ENCODE measurements at places on chromosomes 3 and 15. TPM values are rescaled to one million over a fixed set of nuclear protein-coding genes. Genes with fewer than 3 reads are reported as not detected.

DNA sequence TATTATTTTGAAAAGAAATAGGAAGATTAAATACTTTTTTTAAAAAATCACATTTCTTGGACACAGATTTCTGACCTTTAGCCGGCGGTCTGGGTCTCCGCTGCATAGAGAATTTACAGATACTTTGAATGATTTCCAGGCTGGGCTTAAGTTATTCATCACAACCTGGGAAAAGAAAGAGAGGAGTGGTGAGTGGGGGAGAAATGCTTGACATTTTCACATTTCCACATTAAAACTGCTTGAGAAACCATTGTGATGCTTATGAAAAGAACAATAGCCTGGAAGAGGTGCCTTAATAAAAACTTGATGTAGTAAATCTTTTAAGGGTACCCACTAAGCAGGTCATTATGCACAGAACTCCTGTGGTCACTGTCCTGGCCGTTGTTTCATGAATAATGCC is 166.8 kb upstream of the MRPL3 start:
- no peaks in the 10 kb centered on the region for H3K4me1 ChIP-seq
- no peak overlapping the region for H3K4me3 ChIP-seq
- H3K27me3 ChIP-seq = no peaks in the 10 kb centered on the region
- H3K27ac ChIP-seq = no peak overlapping the region
- no peaks in the 10 kb centered on the region for H3K36me3 ChIP-seq

- no peaks in the 10 kb centered on the region for H3K36me3 ChIP-seq
- H3K27me3 ChIP-seq = no peaks in the 10 kb centered on the region
- H3K27ac ChIP-seq = no peak overlapping the region
- DNase-seq = no peak
Measured at GRCh38 chr3:35565048-35565447, 74.3 kb upstream of the ARPP21 start.

- H3K4me3 ChIP-seq = no peak overlapping the region
- no peak overlapping the region for H3K27ac ChIP-seq
- no peaks in the 10 kb centered on the region for H3K36me3 ChIP-seq
Measured at GRCh38 chr3:72969766-72970165, 26.8 kb upstream of the PPP4R2 start.

GRCh38 chr3:9021271-9022009 is 58.2 kb upstream of the RAD18 start:
- no peaks in the 10 kb centered on the region for H3K36me3 ChIP-seq
- no peak overlapping the region for H3K27ac ChIP-seq
- no peak for DNase-seq
- H3K4me1 ChIP-seq = peaks cover 11% of the 10 kb centered on the region
- H3K4me3 ChIP-seq = no peak overlapping the region
- H3K27me3 ChIP-seq = no peaks in the 10 kb centered on the region

DNA sequence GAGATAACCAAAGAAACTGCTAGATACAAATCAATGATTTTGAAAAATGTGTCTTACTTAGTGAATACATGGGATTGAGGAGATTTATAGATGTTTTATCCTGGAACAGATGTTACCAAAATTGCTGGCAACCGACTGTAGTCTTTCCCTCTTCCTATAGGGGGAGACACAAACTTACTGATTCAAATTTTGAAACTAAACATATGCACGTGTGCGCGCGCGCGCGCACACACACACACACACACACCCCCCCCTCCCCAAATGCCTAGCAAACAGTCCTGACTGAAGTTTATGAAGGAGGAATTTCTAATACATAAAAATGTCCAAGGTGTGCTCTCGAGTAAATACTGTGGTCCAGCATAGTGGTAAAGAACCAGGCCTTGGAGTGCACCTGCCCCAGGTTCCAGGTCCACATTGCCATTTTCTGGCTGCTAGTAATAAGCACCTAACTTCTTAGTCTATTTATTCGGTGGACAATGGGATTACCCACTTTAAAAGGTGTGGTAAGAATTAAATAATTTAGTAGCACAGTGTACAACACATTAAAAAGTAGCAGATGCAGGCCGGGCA is 18.5 kb upstream of the C3orf62 start:
- H3K27ac ChIP-seq = no peak overlapping the region
- H3K27me3 ChIP-seq = no peaks in the 10 kb centered on the region
- DNase-seq = no peak
- H3K36me3 ChIP-seq = no peaks in the 10 kb centered on the region
- no peak overlapping the region for H3K4me3 ChIP-seq
- H3K4me1 ChIP-seq = no peaks in the 10 kb centered on the region

DNA sequence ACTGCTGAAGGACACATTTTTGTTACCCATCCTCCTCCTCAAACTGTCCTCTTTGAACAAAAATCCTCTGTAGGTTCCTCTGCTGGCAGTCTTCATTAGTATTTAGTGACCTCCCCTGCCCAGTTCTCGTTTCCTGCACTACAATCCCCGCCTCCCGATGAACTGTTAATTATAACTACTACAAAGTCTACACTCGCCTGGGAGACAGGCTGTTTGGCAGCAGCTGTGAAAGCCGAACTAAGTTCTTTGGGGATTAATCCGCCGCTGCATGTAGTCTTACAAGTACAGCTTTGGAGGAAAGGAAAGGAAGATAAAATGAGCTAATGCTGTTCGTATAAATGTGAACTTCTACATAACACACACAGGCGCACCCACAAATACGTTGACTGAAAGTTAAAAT is 160.0 kb upstream of the WNT5A start:
- no peak overlapping the region for H3K4me3 ChIP-seq
- H3K27ac ChIP-seq = no peak overlapping the region
- H3K4me1 ChIP-seq = no peaks in the 10 kb centered on the region
- no peaks in the 10 kb centered on the region for H3K27me3 ChIP-seq

UQCRC1 gene
- 89.5 TPM for polyA plus RNA-seq

GRCh38 chr3:30527720-30528119 is 78.7 kb upstream of the TGFBR2 start:
- no peak for DNase-seq
- no peaks in the 10 kb centered on the region for H3K36me3 ChIP-seq
- H3K4me1 ChIP-seq = no peaks in the 10 kb centered on the region
- H3K27ac ChIP-seq = no peak overlapping the region
- no peak overlapping the region for H3K4me3 ChIP-seq

SH3GL3 gene
- 0.34 TPM for polyA plus RNA-seq

GRCh38 chr3:48595526-48596121 is 495 bp upstream of the COL7A1 start:
- peaks cover 21% of the 10 kb centered on the region for H3K36me3 ChIP-seq
- no peak overlapping the region for H3K27ac ChIP-seq
- H3K4me3 ChIP-seq = no peak overlapping the region
- no peaks in the 10 kb centered on the region for H3K4me1 ChIP-seq
- DNase-seq = peak; percentile 61

PIGZ gene
- polyA plus RNA-seq = 2.5 TPM

- no peak overlapping the region for H3K27ac ChIP-seq
- H3K4me3 ChIP-seq = peak overlapping the region; percentile 87
- no peaks in the 10 kb centered on the region for H3K27me3 ChIP-seq
- DNase-seq = no peak
- peaks cover 13% of the 10 kb centered on the region for H3K4me1 ChIP-seq
Measured at GRCh38 chr15:52680041-52680391, 828 bp upstream of the ATOSA start.

- H3K4me1 ChIP-seq = peaks cover 14% of the 10 kb centered on the region
- H3K27ac ChIP-seq = peak overlapping the region; percentile 30
- H3K4me3 ChIP-seq = no peak overlapping the region
- no peak for DNase-seq
- H3K27me3 ChIP-seq = no peaks in the 10 kb centered on the region
Measured at GRCh38 chr3:124630960-124631359, 99.3 kb upstream of the UMPS start.

GRCh38 chr15:35514759-35515158 is 31.2 kb downstream of the DPH6 start:
- H3K36me3 ChIP-seq = no peaks in the 10 kb centered on the region
- H3K4me3 ChIP-seq = no peak overlapping the region
- no peaks in the 10 kb centered on the region for H3K4me1 ChIP-seq
- no peaks in the 10 kb centered on the region for H3K27me3 ChIP-seq
- H3K27ac ChIP-seq = no peak overlapping the region

CCDC9B gene
- 32.0 TPM for polyA plus RNA-seq

DNA sequence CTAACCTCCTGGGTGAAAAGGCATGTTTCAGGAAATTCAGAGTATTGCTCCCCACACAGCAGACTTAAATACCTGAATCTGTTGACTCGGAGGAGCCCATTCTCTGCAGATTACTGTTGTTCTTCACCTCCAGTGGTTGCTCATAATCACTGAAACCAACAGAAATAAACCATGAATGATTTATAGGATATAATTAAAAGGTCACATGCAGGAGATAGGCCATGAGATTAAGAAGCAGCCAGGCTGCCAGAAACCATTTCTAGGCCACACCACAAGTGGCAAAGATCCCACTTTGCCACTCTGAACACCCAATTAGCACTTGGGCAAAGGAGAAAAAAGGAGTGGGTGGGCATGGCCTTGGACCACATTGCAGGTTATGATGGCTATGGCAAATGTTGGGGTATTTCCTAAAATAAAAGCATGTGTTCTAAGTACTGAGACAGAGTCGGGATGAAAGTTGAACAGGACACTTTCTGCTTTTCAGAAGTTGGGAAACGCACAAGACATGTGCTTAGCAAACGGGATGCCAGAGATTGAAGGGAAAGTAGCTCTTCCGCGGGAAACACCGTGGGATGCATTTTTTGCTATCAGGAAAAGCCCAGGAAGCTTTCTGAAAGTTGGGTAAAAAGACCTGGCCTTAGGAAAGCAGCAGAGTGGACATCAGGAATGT is 1.5 kb downstream of the CDC25A start:
- H3K27ac ChIP-seq = no peak overlapping the region
- H3K36me3 ChIP-seq = no peaks in the 10 kb centered on the region
- no peak overlapping the region for H3K4me3 ChIP-seq
- no peaks in the 10 kb centered on the region for H3K27me3 ChIP-seq
- no peak for DNase-seq

DNA sequence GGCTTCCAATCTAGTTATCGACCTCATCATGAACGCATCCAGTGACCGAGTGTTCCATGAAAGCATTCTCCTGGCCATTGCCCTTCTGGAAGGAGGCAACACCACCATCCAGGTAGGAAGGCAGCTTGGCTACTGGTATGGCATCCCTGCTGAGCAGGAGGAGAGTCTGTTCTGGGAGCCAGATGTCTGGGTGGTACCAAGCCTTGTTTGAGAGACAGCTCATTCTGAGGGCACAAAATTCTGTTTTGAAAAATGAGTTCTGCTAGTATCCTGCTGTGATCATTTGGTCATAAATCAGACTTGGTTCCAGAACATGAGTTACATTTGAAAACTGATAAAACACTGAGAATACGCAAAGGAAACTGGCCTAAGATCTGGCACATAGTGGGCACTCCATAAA is 242.1 kb downstream of the ITPR1 start:
- no peaks in the 10 kb centered on the region for H3K27me3 ChIP-seq
- H3K36me3 ChIP-seq = no peaks in the 10 kb centered on the region
- DNase-seq = no peak
- peaks cover 9% of the 10 kb centered on the region for H3K4me1 ChIP-seq
- no peak overlapping the region for H3K4me3 ChIP-seq

DNA sequence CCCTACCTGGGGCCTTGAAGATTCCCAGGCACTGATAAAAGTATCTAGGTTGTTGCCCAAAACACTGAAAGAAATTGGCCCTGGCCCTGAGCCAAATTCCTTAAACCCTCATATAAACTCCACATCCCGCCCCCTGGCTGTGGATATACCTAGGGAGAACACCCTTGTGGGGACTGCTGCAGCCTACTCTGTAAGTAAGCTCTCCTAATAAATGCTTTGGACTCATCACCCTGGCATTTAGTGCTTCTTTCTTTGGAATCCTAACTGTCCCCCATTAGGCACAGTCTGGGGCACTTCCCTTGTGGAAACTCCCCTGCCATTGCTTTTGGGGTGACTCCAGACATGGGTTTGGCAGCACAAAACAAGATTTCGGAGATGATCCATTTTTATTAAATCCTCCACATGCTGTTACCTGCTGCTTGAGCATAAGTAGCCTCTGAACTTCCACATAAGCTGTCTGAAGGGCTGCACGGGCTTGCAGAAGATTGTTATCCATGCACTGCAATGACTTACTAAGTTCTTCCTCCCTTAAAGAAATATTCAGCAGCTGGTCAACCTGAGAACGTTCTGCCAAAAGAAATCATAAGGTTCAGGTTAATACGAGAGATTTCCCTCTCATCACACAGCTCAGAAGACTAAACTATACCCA is 46.4 kb downstream of the ZNF106 start:
- no peak for DNase-seq
- H3K4me1 ChIP-seq = no peaks in the 10 kb centered on the region
- H3K27me3 ChIP-seq = no peaks in the 10 kb centered on the region

CAND2 gene
- polyA plus RNA-seq = 3.3 TPM

LMLN gene
- polyA plus RNA-seq = 4.0 TPM

GRCh38 chr3:33061782-33062181 is 35.2 kb downstream of the GLB1 start:
- no peak for DNase-seq
- no peak overlapping the region for H3K4me3 ChIP-seq
- no peaks in the 10 kb centered on the region for H3K27me3 ChIP-seq
- no peaks in the 10 kb centered on the region for H3K4me1 ChIP-seq
- H3K36me3 ChIP-seq = peaks cover 20% of the 10 kb centered on the region

GPR62 gene
- not detected for polyA plus RNA-seq

GRCh38 chr3:94972066-94972465 is 909.2 kb downstream of the NSUN3 start:
- no peak for DNase-seq
- no peak overlapping the region for H3K27ac ChIP-seq
- H3K4me1 ChIP-seq = peaks cover 5% of the 10 kb centered on the region
- H3K36me3 ChIP-seq = no peaks in the 10 kb centered on the region
- no peaks in the 10 kb centered on the region for H3K27me3 ChIP-seq

DNA sequence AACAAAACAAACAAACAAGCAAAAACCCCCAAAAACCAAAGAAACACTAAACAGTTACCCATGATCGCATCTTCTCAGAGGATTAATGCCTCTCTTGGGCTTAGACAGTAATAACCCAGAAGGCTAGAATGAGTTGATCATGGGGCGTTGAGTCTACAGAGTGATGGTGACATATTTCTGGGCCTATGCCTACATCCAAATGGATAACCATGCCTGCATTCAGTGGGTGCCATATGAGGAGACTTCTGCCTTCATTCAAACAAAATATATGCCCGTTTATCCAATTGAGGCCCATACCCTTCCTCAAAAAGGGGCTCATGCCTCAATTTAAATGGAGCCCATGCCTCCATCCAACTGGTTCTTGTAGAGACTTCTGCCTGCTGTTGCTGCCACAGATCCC is 284.0 kb downstream of the EPHB1 start:
- H3K27me3 ChIP-seq = no peaks in the 10 kb centered on the region
- no peak for DNase-seq
- H3K36me3 ChIP-seq = no peaks in the 10 kb centered on the region
- no peak overlapping the region for H3K27ac ChIP-seq
- H3K4me3 ChIP-seq = no peak overlapping the region
- H3K4me1 ChIP-seq = no peaks in the 10 kb centered on the region

DNA sequence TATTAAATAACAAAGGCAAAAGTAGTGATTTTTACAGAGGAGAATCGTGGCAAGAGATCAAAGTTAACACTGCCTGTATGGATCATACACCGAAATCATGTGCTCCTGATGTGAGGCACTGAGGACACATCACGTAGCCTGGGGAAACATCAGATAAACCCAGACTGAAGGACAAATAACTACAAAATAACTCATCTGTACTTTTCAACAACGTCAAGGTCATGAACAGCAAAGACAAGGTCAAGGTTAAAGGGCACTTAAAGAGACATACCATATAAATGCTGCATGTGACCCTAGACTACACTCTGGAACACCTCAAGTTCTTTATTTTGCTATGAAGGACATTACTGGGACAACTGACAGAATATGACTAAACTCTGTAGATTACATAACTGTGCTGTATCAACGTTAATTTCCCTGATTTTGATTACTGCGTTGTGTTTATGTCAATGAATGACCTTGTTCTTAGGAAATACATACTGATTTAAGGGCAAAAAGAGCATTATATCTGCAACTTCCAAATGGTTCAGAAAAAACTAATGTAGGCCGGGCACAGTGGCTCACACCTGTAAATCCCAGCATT is 48.1 kb downstream of the CHSY1 start:
- peaks cover 8% of the 10 kb centered on the region for H3K4me1 ChIP-seq
- H3K4me3 ChIP-seq = no peak overlapping the region
- no peak for DNase-seq
- no peaks in the 10 kb centered on the region for H3K36me3 ChIP-seq
- no peaks in the 10 kb centered on the region for H3K27me3 ChIP-seq
